ENCODE measurements at places on chromosomes 1 and 21. TPM values are rescaled to one million over a fixed set of nuclear protein-coding genes. Genes with fewer than 3 reads are reported as not detected.

DNA sequence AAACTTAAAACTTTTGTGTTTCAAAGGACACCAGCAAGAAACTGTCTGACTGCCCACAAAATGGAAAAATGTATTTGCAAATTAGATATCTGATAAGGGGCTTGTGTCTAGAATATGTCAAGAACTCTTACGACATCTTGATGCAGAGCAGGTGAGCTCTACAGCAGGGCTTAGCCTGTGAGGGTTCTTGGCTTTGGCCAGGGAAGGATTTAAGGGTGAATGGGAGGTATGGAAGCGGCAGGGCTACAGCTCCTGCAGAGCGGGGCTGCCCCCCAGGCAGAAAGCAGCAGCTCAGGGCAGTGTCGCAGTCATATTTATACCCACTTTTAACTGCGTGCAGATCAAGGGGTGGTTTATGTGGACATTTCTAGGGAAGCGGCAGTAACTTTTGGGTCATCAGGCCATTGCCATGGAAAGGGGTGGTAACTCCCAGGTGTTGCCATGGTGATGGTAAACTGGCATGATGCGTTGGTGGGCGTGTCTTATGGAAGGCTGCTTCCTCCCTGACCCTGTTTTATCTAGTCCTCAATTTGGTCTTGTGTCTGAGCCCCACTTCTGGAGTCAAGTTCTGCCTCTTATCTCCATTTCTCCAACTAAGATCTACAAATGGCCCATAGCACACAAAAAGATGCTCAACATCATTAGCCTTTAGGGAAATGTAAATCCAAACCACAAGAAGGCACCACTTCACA, 23.2 kb downstream of the MORN1 start:
- no peak for ATAC-seq

GRCh38 chr1:183027791-183028190, 4.6 kb downstream of the LAMC1 start:
- ATAC-seq: no peak

DNA sequence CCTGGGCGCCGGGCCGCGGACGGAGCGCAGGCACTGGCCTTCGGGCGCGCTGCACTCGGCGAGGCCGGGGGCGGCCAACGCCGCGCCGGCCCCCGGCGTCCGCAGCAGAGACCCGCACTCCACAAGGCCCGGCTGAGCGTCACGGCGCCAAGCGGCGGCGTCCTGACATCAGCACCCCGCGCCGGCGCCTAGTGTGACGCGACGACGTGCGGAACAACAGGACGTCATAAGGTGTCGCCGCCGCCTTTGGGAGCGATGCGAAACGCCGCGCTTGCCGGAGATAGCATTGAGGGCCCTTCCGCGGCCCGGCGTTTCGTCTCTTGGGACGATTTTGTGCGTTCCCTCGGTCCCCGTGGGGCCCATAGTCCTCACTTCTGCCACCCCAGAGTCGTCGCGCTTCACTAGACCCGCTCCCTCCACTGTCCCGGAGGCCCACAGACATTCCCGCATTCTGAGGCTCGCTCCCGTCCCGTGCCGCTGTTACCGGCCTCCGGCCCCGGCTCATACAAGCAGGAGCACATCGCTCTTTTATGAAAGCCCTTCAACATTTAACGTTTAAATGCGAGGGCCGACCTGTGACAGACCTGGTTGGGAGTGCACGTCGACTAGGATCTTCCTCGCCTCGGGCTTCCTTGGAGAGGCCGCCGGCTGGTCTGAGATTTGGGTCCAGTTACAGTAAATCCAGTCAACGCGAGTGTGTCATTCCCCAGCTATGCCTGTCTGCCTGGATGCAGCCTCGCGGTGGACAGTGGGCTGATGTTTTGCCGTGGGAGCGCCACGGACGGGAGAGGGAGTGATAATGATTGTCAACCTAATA, at the start of gene SSU72:
Gene SSU72, minus strand, starts transcription at position 143 of the 817 bp plus-strand sequence. CDS start 306 bp downstream, outside the sequence.
- ATAC-seq: peak; percentile 81

DNA sequence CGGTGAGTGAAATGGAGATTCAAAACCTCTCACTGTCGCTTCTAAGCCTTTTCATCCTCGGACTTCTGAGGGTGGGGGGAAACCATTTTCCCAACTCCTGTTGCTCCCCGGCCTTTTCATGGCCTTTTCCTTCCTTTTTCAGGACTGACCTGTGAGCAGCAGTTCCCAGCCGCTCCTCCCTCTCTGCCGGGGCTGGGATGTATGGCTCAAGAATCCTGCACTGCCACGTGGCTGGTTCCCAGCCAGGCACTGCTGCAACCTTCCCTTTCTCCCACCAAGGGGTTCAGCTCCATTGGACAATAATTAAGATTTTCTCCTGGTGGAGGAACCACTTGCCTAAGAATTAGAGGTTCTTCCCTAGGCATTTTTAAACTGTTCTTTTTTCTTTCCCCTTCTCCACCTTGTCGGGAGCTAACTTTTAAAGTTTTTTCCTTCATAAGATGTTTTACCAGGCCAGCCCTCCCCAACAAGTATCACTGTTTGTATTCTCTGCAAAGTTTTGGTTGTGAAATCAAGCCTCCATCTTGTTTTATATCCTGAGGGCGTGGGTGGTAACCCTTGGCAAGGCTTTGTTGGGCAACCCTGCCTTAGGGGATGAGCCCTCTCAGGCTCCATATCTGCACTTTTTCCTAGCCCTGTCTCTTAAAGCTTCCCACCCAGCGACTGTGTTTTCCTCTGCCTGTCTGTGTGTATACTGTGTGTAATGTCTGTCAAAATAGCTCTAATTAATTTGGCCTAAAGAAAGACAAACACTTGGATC, 1166.6 kb upstream of the ADGRL2 start:
- no peak for ATAC-seq

- no peak for ATAC-seq
These were observed 19.8 kb downstream of the PTBP2 start for GRCh38 chr1:96741335-96741734.

GRCh38 chr1:52080014-52080415, 23.9 kb downstream of the BTF3L4 start:
- no peak for ATAC-seq

DNA sequence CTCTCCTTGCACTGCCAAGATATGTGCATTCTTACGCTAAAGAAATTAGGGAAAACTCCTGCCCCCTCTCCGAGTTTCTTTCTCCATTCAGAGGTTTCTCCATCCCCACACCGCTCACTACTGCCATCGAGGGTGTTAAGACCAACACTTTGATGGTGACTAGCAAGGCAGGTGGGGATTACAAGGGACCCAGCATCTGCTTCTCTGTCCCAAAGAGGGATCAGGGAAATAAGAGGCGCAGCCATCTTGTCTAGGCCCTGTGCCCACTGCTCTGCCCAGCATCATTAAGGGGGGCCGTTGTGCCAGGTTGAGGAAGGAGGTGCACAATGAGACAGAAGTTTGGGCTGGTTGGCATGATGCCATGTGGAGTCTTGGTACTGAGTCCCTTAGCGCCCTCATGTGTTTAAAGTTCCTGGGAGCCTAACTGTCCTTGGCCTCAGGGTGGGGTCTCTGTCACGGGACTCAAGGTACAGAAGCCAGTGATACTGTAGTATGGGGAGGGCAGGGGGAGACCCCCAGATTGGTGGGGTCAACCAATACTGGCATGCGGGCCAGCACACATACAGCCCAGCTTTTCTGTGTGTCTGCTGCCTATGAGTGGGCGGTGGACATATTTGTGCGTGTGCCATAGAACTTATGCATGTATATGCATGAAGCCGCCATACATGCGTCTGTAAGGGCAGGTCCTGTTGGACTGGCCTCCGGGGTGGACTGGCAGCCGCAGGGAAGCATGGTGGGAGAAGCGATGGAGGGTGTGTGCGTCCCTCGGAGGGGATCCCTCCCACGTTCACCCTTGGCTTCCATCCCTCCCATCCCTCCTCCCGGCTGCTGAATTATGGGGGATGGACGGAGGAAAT, 5.5 kb downstream of the EFNA3 start:
- ATAC-seq: no peak

- ATAC-seq: no peak
These were observed 61.2 kb downstream of the DISP3 start for GRCh38 chr1:11539850-11540772.

GRCh38 chr1:182588500-182589396, at the start of gene RNASEL:
RNASEL (minus strand) TSS chr1:182589256; CDS start chr1:182586806, 2,450 bp downstream.
- ATAC-seq: peak; percentile 81

GRCh38 chr1:169495916-169496315, 10.2 kb upstream of the SLC19A2 start:
- ATAC-seq: no peak

- ATAC-seq: no peak
These were observed 346.9 kb upstream of the SNX7 start for GRCh38 chr1:98314601-98315000.

Gene CHIA
- total RNA-seq: not detected

Gene KPNA6
- 43.1 TPM for total RNA-seq

Gene MANEAL
- 7.7 TPM for total RNA-seq

Gene CELA3B
- total RNA-seq: not detected
